Progenitor cell of endocrine pancreas (in vitro differentiated cells): ENCODE measurements at places on chromosomes 2 and 18.

DNA sequence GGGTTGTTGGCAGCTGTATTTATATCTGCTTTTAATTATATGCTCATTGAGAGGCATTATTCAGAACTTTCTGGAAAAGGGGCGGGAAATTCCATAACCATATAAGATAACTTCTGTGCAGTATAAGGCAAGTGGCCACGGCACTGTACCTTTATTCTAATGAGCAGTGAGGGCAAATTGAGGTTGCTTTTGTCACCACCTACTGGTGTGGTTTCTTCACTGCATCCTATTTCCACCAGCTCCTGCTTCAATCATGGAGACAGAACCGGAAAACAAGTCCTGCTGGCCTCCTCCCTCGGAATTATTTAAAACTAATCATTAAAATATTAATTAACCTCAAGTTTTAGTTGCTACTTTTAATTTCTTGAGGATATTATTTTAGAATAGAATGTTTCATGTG is 759.4 kb downstream of the CBLN2 start:
- DNase-seq, result no peak

DNA sequence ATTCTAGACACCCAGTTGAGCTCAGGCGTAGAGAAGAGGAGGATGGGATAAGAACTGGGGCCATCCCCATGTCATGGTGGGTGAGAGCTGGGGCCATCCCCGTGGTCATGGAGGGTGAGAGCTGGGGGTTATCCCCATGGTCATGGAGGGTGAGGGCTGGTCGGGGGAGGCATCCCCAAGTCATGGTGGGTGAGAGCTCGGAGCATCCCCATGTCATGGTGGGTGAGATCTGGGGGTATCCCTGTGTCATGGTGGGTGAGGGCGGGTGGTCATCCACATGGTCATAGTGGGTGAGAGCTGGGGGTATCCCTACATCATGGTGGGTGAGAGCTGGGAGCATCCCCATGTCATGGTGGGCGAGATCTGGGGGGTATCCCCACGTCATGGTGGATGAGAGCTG is 52.5 kb downstream of the IL1RL2 start:
- DNase-seq, result no peak

DNA sequence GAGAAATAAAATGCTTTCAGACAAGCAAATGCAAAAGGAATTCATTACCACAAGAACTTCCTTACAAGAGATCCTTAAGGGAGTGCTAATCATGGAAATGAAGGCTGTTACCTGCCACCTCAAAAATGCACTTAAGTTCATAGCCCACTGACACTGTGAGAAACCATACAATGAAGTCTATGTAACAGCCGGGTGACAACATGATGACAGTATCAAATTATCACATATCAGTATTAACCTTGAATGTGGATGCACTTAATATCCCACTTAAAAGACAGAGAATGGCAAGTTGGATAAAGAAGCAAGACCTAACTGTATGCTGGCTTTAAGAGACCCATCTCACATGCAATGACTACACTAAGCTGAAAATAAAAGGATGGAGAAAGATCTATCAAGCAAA is 403.4 kb upstream of the MC4R start:
- DNase-seq, result no peak

GRCh38 chr2:8558096-8558495 is 123.8 kb upstream of the ID2 start:
- DNase-seq, result no peak

- no peak for DNase-seq
Measured at GRCh38 chr2:70583091-70583490, 29.5 kb upstream of the TGFA start.

- no peak for DNase-seq
Measured at GRCh38 chr2:238908960-238909951, 61.4 kb downstream of the TWIST2 start.

DNA sequence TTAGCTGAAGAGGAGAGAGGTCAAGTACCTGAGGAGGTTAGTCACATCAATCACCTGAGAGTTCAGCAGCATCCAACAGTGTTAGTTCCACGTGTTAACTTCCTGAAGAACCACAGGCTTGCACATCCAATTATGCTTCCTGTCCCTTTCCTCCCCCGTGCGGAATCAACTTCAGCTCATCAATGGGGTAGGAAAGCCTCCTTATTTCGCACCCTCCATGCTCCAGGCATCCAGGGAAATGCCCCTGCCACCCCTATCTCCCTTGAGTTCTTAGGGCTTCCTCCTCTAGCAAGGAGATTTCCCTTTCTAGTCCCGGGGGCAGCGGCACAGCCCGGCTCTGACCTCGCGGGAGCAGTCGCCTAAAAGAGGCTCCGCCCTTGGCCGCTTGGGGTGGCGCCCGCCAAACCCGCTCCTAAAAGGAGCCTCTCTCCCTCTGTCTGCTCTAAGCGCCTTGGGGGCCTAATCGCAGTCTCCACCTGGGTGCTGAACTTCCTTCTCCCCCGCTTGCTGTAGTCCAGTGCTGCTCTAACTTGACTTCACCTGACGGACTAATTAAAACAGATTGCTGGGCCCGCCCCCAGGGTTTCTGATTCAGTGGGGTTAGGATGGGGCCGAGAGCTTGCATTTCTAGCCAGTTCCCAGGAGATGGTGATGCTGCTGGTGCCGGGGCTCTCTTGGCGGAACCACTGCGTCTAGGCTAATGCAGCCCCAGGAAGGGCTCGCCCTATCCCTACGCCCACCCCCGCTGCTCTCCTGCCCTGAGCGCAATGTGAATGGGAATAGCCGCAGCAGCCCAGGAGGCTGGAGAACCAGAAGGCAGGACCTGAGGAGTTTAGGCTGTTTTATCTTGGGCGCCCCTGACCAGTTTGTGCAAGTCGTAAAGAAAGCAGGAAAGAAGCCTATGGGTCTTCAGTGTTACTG is 3.4 kb upstream of the TET3 start:
- DNase-seq, result no peak

- DNase-seq, result no peak
Measured at GRCh38 chr2:238296638-238297457, 8.4 kb upstream of the PER2 start.

DNA sequence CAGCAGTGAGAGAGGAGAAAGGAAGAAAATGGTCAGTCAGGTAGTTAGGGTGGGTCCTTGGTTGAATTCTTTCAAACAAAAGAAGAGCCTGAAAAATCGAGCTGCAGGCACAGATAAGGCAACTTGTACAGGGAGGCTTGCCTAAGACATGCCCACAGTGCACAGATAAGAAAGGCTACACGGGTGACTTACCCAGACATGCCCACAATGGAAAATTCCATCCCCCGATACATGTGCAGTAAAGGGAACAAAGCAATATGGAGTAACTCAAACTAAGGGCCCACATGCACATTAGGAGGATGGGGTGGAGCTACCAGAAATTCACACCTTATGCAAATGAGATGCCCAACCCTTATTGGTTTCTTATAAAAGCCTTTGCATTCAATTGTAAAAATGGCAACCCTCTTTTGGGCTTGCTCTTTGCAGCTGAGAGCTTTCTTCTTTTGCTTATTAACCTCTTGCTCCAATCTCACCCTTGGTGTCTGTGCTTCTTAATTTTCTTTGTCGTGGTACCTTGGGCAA is 110.3 kb upstream of the RMP24 start:
- no peak for DNase-seq
